ENCODE measurements at places on chromosomes 13 and 19.

DNA sequence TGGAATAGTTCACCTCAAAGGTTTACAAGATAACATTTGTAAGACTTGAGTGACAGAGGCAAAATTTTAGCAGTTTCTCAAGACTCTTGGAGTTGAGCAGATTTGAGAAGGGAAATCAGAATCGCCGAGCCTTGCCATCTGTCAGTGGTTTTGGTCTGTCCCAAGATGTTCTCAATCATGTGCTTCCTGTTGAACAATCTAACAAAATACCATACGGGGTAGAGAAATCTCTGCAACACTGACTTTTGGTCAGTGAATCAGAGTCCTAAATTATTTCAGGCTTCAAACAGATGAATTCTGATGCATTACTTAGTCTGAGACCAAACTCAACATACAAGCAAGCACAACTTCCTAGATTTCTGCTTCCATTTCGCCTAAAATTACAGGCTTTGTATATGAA lies 3.8 kb downstream of the KCTD12 start:
- DNase-seq: no peak

GRCh38 chr19:6766357-6767080 lies 716 bp downstream of the SH2D3A start:
- DNase-seq: no peak

- DNase-seq: no peak
Measured at GRCh38 chr13:76481738-76482137, 404.5 kb downstream of the KCTD12 start.

DNA sequence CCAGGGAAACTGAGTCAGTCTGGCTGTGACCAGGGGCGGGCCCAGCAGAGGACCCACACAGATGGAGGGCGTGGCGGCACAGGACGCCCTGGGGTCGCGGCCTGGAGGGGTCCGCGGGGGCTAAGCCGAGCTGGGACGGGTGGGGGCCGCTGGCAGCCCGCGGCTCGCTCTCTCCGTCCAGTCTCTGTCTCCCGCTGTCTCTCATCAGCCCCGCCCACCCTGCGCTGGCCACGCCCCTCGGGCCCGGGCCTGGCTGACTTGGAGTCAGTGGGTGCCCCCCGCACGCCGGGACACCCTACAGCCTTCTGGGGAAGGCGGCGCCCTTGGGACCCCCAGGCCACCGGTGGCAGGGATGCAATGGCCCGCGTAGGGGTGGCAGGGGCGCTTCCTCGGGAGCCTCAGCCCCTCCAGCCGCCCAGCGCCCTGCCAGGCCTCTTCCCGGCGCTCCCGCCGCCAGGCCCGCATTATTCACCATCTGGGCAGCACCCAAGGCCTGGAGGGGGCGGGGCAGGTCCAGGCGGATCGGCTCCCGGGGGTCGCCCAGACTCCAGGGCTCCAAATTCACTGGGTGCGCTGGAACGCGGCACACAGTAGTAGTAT lies at the start of gene TBXA2R:
TBXA2R (minus strand) TSS at position 186 of the 600 bp plus-strand sequence. CDS start 6,241 bp downstream, outside the sequence.
- peak; percentile 62 for DNase-seq

DNA sequence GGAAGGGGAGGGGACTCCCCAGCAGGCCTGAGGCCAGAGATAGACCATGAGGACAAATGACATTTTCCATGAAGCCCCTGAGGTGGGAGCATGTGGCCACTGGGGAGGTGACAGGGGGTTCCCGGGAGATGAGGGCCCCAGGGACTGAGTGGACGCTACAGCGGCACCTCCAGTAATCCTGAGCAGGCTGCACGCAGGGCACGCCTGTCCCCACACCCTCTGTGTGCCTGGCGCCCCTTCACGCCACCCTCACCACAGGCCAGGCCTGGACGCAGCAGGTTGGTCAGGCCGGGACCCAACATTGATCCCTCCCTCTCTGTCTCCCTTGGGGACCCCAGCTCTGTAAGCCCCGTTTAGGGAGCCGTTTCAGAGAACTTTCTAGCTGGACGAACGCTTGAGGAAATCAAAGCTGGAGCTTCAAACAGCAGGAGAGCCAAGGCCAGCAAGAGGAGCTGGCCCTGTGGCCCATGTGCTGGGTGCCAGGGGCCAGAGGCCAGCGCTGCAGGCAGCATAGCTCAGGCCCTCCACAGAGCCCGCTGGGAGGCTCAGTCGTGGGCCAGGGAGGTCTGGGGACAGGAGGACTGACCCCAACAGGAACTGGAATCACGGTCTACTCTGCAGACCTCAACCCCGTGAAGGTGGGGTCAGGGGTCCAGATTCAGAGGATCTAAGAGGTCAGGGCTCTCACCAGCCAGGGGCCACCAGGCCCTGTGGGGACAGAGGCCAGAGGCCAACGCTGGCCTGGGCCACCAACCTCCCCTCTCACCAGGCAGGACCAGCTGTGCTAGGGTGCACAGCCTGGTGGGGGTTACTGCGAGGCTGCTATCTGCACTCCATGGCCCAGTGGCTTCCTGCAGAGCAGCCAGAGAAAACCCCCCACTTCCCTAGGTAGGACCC lies 14.6 kb downstream of the LSM4 start:
- DNase-seq: no peak

DNA sequence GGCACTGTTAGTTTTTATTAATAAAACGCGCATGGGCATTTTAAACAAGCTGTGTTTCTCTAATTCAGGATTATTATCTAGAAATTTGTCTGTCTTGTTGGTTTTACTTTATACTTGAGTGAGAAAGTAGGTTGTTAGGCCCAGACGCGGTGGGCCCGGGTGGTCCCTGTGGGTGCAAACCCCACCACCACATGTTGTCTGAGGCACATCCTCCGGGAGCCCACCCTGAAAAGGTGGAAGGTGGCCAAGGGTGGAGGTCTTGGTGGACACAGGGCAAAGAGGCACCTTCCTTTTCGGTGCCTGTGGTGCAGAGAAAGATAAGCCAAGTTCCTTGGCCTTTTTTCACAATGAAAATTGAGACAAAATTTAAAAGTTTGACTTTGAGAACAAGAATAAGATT lies 16.6 kb downstream of the ATP4B start:
- DNase-seq: no peak

DNA sequence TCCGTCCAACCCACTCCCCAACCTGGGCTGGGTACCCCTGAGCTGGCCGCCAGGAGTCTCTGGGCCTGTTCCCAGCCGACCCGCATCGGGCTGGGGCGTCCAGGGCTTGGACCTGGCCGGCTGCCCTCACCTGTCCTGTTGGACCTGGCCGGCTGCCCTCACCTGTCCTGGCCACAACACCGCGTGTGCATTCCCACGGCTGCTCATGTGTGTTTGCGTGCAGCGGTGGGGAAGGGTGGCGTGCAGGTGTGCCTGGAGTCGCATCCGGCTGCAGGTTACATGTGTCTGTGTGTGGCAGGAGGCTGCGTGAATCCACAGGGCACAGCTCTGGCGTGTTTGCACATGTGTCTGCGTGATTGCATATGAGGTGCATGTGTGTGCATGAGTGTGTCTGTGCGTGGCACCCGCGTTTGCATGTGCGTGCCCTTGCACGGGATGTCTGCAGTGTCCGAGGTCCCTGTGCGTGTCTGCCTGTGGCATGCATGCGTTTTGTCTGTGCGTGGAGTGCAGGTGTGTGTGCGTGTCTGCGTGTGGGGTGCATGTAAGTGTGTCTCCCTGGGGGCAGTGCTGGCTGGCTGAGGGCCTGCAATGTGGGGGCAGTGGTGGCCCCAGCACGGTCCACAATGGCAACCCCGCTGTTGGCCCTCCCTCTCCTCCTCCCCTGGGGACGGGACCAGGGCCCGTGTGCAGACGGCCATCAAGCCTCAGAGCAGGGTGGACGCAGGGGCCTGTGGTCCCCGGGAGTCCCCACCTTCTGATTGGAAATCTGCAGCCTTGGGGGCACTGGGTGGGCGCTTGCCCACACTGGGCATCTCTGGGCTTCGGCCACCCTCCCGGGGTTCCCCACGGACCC lies 3.4 kb downstream of the EFNA2 start:
- DNase-seq: no peak

- DNase-seq: no peak
Measured at GRCh38 chr19:16794456-16795441, 34.4 kb upstream of the SIN3B start.

- DNase-seq: no peak
Measured at GRCh38 chr13:50161052-50161451, 145.8 kb downstream of the KCNRG start.

DNA sequence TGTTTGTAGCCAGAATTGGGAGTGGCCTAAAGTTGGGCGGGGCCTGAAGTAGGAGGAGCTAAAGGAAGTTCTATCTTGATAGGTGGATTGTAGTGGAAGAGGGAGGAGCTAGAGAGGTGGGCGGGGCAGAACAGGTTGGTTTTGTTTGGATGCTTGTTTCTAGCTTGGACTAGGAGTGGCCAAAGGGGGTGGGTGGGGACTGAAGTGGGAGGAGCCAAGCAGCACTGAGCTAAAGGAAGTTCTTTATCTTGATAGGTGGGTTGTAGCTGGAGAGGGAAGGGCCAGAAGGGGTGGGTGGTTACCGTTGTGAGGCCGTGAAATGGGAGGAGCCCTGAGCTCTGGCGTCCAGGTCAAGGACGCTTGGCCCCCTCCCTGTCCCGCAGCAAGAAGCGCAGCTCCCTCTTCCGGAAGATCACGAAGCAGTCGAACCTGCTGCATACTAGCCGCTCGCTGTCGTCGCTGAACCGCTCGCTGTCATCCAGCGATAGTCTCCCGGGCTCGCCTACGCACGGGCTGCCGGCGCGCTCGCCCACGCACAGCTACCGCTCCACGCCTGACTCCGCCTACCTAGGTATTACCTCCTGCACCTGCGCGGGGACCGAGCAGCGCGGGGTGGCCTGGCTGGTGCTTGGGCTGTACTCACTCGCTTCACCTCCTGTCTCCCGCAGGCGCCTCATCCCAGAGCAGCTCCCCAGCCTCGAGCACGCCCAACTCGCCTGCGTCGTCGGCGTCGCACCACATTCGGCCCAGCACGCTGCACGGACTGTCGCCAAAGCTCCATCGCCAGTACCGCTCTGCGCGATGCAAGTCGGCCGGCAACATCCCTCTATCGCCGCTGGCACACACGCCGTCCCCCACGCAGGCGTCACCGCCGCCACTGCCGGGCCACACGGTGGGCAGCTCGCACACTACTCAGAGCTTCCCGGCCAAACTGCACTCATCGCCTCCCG lies 8.0 kb downstream of the DNASE2 start:
- DNase-seq: peak; percentile 76

DNA sequence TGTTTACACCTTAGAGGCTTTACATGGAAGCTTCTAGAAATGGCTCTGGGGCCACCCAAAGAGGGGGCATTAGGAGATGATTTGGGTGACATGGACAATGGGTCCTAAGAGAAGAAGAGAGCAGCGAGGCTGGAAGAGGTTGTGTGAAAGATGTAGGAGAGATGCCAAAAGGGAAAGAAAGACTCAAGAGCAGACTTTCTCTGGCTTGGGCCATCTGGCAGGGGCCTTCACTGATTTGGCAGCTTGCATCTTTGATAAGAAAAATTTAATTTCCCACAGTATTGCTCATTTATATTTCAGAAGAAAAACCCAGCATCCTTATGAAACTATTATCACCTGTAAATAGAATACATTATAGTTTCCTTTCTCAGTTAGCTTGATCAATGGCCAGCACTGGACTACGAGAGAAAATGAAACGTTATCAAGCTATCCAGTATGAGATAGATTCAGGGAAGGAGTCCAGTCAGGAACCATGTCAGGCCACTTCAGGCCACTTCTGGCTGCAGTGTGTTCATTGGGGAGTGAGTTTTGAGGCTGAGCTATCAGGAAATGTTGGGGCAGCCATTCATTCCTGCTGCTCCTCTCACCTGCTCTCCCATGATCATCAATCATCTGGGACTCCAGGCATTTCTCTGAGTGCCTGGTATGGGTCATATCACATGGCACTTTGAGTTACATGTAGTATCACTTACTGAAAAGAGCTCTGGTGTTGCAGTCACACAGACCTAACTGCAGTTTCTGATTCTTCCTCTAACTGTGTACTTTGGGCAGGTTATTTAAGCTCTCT lies 10.3 kb downstream of the SCEL start:
- DNase-seq: no peak

DNA sequence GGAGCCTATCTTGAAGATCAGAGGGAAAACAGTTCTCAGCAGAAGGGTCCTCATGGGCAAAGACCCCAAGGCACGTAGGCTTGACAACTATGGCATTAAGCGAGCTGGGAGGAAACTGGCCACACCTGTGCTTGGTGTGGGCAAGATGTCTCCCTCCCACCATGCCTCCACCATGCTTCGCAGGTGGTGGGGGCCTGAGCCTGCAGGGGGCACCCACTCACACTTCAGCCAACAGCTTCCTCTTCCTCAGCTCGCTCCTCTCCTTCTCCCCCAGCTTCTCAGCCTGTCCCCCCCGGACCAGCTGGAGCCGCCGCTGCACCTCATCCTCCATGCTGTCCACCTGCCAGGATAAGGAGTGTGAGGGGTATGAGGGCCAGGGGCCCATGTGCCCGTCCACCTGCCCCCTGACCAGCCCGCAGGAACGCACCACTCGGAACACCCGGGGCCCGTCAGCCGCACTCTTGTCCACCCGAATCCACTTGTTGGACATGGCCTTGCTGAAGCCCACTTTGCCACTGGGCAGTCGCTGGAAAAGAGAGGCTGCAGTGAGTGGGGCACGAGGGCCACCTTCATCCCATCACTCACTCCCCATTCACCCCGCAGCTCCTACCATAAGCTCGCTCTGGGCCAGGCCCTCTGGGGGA lies 3.4 kb downstream of the FARSA start:
- DNase-seq: no peak

DNA sequence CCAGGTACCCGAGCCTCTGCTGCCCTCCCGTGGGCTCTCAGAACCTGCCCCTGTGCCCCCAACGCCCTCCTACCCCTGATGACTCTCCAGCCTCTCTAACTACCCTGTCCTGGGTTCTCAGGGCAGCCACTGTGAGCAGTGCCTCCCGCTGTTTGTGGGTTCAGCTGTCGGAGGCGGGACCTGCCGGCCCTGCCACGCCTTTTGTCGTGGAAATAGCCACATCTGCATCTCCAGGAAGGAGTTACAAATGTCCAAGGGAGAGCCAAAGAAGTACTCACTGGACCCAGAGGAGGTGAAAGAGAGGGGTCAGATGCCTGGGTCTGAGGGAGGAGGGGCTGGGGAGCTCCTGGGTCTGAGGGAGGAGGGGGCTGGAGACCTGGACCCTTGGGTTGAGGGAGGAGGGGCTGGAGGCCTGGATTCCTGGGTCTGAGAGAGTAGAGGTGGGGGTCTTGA lies 20.0 kb downstream of the CNFN start:
- DNase-seq: no peak

- no peak for DNase-seq
Measured at GRCh38 chr13:114298866-114299265, 15.4 kb upstream of the CHAMP1 start.

DNA sequence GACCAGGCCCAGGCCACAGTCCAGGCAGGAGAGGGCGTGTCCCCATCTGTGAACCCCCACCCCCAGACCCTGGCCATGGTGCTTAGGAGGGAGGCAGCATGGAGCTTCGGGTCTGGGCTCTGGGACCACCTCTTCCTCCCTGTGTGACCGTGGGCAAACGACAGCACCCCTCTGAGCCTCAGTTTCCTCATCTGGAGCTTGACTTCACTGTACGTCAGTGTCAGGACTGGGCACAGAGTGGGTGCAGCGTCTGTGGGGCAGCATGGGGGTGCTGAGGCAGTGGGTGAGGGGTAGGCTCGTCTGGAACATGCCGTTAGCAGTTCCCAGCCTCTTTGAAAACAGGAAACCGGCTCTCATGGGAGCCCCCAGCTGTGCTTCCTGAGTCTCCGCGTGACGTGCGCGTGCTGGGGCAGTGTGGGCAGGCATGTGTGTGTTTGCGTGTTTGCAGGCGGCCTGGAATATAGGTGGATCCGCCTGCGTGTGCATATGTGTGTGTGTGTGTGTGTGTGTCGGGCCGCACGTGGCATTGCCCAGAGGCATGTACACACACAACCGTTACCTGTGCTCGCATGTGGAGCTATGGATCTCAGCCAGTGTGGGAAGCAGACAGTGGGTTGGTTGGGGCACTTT lies 15.8 kb downstream of the ARRDC2 start:
- peak; percentile 66 for DNase-seq
